ENCODE measurements at places on chromosomes 11 and 22. TPM values are rescaled to one million over a fixed set of nuclear protein-coding genes. Genes with fewer than 3 reads are reported as not detected.
A peak's percentile ranks its signal among the peaks of the same experiment; 100 is the strongest.

GRCh38 chr11:27770576-27770975 is 70.3 kb upstream of the BDNF start:
- peak; percentile 33 for ATAC-seq

DNA sequence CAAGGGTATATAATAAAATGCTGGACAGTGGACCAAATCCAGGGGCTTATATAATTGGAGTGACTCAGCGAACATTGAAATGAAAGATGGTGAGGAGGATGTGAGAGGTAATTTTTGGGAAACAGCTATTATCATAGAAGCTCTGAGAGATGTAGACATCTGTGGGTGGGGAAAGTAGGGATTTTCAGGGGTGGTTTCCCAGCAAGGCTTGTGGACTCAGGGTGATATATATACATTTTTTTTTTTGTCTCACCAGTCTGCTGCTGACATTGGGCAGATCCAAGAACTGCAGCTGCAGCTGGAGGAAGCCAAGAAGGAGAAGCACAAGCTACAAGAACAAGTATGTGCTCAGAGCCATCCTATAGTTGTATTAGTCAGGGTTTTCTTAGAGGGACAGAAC is 208.1 kb downstream of the MYO18B start:
- ATAC-seq, result no peak

- ATAC-seq, result no peak
Observed at GRCh38 chr11:24949406-24949805, 452.6 kb downstream of the LUZP2 start.

- peak; percentile 62 for ATAC-seq
Observed at GRCh38 chr11:48307760-48308386, 1.9 kb downstream of the OR4S1 start.

The MMP12 gene
- 0.16 TPM for total RNA-seq

The SCUBE2 gene
- total RNA-seq, result 3.0 TPM
